ENCODE measurements at places on chromosomes 2 and 18.

DNA sequence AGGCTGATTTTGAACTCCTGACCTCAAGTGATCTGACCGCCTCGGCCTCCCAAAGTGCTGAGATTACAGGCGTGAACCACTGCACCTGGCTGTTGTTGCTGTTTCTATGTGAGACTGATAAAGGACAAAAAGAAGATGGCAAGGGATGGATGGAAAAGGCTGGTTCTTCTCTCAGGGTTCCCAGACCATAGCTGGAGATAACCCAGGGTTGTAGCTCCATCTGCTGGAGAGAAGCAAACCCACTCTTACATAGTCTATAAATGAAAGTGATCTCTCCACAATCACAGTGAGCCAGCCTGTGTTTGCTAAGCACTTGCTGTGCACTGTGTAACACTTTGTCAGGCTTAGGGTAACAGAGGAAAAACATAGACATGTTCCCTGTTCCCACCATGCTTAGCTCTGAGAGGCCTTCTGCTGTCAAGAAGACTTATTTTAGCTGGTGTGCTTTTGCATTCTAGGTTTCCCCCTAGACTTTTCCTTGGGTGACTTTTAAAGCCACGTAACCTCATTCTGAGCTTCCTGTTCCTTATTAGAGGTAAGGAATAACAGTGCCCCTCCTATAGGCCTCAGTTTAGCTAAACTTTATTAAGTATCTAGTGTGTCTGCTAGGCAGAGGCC lies 49.7 kb downstream of the LIMS1 start:
- no peak for DNase-seq

GRCh38 chr2:88845772-88846661 lies 154.5 kb downstream of the RPIA start:
- DNase-seq = no peak

GRCh38 chr2:157150747-157151146 lies 106.8 kb upstream of the GALNT5 start:
- DNase-seq = no peak

DNA sequence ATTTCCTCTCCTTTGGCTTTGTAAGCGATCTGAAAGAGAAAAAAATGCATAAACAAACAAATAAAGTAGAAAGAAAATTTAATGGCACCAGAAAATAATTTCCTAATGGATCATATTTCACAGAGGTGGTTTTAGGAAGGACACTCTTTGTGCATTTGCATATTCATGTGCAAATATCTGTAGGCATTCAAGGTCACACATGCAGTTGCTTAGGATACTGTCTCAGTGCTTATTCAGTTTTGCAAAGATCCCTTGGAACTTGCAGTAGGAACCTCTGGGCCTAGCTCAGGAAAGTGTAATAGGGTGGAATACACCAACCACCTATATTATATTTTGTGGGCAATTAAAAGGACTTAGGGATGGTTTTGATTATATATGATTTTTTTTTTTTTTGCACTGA lies 54.3 kb downstream of the NEB start:
- no peak for DNase-seq

Data from heart right ventricle (tissue), 16 donors.